Pancreas (tissue), 10 donors: ENCODE measurements at places on chromosomes 3 and 15. TPM values are rescaled to one million over a fixed set of nuclear protein-coding genes. Genes with fewer than 3 reads are reported as not detected.
A peak's percentile ranks its signal among the peaks of the same experiment; 100 is the strongest.

DNA sequence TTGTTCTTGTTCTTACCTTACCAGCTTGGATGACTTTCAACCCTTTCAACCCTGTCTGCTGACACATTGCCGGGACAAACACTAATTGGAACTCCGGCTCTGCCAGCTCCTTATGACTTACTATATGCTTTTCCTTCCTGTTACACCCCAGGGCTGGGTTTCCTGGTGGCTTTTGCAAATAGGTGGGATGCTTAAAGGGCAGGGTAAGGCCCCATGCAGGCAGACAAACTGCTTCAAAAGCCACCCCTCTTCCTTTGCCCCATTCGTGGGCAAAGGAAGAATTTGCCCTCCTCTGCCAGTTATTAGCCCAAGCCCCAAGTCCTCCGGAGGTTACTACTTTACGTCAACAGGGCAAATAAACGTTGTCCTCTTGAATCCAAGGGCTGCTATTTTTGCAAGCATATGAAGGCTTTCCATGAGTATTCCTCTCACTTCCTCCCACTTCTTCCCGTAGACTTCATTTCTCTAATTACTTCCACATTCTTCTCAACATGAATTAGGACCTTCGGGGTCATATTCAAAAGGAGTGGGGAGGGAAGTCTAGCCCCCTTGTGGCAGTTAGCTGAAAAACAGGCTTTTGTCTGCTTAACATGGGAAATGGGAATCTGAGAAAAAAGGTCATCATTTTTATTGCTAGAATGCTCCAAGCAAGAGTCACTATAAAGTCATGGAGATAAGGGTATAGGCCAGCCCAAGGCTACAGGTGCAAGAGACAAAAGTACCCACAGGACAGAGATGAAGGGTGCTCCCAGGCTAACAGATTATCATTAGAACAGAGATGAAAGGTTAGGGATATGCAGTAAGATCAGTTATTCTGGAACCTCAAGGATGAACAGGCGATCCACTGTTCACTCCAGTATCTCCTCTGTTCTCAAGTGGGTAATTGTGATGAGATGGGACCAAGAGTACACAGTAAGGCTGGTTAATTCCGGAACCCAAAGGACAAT lies 56.3 kb upstream of the FSTL1 start:
- no peak for DNase-seq

DNA sequence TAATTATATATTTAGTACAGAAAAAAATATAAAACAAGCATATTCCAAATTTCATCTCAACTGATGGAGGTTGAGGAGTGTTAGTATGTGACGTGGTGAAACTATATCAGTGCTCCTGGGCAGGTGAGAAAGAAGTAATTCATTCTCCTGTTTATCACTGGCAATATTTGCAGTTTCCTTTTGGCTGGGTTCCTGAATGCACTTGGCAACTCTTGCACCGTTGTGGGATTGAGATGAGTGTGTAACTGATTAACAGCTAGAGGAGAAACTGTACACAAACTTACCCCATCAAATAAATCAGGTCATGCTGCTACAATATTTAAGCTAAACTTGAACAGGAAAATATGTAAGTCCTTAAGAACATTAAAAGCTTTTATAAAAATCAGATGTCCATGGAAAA lies 2.1 kb upstream of the ATP13A4 start:
- peak; percentile 79 for DNase-seq

DNA sequence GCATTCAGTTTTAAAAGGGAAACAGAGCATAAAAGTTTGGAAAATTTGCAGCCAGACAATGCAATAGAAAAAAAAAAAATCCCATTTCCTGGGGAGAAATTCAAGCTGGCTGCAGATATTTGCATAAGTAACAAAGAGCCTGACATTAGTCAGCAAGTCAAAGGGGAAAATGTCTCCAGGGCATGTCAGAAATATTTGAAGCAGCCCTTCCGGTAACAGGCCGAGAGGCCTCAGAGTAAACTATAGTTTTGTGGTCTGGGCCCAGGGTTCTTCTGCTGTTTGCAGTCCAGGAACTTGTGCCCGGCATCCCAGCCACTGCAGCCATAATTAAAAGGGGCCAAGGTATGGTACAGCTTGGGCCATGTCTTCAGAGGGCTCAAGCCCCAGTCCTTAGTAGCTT lies 411.6 kb upstream of the BCHE start:
- DNase-seq = no peak

ITGB5 gene
- 69.9 TPM for total RNA-seq

DNA sequence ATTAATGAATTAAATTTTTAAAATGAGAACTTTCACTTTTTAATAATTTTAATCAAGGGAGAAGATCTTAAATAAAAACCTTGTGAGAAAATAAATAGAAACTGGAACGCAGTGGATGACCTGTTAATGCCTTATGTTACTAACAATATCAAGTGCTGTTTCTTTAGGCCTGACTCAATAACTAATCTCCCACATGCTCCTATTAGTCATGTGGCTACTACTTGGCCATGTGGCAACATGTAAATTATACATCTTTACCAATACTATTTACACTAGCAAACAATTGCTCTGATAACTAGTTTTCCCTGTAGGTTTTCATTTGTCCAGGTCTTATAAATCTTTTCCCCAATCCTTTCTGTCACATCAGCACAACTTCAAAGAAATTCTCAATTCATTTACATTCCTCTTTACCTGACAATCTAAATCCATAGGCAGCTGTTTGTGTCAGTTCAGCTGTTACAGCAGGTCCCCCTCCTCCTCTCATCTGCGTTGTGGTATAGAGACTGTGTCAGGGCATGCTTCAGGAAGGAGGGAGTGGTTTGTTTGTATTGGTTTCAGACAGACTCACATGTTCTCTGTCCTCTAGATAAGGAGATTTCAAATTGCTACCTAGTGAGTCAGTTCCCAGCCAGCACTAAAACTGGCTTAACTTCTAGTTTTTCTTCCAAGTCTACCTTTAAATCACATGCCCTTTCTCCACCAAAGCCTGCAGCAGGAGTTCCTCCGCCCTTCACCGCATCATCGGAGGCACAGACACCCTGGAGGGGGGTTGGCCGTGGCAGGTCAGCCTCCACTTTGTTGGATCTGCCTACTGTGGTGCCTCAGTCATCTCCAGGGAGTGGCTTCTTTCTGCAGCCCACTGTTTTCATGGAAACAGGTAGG lies 11.3 kb upstream of the C3orf52 start:
- DNase-seq = peak; percentile 48

DNA sequence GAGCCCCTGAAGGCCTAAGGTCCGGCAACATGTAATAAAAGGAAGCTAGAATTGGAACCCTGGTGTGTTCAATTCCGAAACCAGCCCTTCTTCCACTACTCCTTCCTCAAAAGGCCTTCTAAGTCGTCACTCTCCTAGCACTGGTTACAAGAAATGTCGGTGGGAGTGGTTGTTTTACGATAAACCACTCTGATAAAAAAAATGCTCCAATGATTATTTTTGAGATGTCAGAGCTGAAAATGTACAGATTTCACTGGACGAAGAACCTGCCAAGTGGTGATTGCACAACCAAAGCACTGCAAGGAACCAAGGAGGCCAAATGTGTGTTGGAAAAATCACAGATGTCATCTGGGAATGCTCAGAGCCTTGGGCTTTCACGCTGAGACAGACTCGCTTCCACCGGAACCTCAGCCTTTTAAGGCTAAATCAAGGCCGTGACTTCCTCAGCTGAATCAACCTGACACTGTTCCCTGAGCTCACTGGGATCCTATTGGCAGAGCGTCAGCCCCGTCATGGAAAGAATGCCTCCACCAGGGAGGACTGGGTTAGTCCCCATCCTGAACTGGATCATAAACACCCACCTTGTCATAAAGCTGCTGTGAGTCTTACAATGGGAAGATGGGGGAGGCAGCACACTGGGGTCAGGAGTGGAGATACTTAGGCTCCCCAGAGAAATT lies 108.1 kb upstream of the THBS1 start:
- DNase-seq = peak; percentile 92

DNA sequence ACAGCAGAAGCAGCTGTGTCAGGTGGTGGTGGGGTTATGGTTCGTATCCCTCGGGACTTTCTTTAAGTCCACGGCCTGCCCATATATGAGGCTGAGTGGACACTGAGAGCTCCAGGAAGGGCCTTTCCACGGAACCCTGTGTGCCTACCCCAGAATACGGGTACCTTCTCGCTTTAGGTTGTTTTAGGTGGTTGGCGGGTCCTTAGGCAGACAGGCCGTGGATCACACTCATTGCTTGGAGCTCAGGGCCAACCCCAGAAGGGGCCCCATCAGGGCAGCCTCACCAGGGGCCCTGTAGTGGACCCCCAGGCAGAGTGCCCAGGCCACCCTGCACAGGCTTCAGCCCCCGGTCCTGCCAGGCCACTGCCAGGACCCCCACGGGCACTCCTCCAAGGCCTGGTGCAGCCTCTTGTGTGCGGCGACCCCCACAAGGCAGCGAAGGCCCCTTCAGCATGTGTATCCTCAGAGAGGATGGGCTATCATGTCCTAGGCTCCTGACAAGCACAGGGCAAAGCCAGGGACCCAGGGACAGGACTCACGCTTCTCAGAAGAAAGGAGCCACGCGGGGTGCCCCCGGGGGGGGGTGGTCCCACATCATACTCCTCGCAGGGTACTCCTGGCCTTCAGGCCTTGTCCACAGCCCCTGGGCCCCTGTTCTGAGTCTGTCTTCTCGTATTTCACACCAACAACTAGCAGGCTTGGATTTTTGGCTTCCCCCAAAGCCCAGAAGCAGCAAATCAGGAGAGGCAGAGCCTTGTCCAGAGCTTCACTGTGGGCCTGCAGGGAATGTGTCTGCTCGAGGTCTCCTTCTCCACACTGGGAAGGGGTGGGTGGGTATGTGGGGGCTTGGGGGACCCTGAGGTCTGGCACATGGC lies 93.4 kb downstream of the LRRK1 start:
- no peak for DNase-seq

POLQ gene
- 0.47 TPM for total RNA-seq

RAD51 gene
- 1.3 TPM for total RNA-seq

DNA sequence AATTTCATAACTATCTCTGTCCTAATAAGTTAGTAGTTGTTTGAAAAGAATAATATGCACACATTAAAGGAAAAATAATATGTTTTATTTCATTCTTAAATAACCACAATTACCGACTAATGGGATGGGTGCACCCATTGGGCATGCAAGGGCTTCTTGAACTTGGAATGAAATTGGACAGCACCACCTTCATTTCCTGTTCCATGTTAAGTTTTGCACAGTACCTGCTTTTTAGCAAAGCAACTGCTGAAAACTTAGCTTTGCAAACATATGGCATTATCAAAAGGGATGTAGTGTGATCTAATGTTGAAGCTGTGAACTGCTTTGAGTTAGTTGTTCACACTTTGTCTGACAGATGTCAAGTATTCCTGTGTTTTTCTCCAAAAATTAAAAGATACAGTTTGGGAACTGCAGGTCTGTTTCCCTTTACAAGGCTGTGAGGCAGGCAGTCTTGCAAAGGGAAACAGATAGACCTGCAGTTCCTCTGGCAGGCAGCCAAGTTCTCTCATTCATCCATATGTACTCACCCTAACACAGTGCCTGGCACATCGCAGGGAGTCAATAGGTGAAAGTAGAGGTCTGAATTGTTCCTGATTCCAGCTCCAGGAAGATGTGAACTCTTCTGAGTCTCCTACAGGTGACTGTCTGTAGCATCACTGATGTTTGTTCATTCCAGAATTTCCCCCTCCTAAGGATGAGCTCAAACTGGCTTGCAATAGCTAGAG lies 64.3 kb upstream of the GOLGA8B start:
- DNase-seq = no peak

- DNase-seq = no peak
These were observed 5.7 kb downstream of the RASL12 start for GRCh38 chr15:65062061-65062460.

CCDC39 gene
- 0.09 TPM for total RNA-seq

- DNase-seq = no peak
These were observed 1.7 kb upstream of the FAH start for GRCh38 chr15:80151148-80151547.

FGF12 gene
- total RNA-seq = 8.6 TPM

GRCh38 chr3:38602576-38603250 lies 46.8 kb downstream of the SCN5A start:
- no peak for DNase-seq

HYAL1 gene
- total RNA-seq = 3.1 TPM

- DNase-seq = no peak
These were observed 82.8 kb upstream of the TNIK start for GRCh38 chr3:171542976-171543375.

DNA sequence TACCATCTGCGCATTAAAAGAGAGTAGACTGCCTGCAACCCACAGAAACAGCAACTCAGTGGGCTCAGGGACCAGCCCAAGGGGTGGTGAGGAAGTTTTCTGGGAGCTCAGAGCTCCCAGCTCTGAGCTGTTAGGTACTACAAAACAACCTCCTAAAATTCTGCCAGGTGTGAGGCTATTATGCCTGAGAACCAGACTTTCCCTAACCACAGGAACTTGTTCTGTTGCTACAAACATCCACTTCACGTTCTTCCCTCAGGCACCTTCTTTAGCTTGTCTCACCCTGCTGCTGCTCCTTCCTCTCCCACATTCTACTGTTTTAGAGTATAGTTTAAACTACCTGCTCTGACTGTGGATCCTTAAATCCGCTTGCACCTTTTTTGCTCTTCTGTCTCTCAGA lies 399.4 kb downstream of the ROBO1 start:
- DNase-seq = no peak

DNA sequence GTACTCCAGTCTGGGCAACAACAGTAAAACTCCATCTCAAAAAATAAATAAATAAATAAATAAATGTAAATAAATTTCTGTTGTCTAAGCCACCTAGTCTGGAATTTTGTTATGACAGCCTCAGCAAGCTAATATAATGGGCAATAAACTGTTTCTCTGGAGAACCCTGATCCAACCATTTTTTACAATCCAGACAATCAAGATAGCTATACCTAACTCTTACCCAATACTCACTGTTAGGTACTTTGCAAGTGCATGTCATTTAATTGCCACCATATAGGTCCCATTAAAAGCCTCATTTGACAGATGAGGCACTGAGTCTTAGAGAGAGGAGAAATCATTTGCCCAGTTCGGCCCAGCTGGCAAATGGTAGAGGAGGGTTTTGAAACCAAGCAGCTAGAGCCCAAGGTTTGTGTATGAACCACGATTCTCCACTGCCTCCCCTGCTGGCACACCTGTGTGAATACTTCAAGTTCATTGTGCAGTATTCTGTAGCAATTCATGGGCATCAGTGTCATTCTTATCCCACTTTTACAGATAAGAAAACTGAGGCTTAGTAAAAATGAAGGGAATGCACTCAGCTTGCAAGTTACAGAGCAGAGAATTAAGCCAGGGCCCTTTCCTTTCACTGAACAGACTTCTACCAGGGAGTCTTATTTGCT lies 107.0 kb upstream of the UBE2E1 start:
- DNase-seq = no peak

DNA sequence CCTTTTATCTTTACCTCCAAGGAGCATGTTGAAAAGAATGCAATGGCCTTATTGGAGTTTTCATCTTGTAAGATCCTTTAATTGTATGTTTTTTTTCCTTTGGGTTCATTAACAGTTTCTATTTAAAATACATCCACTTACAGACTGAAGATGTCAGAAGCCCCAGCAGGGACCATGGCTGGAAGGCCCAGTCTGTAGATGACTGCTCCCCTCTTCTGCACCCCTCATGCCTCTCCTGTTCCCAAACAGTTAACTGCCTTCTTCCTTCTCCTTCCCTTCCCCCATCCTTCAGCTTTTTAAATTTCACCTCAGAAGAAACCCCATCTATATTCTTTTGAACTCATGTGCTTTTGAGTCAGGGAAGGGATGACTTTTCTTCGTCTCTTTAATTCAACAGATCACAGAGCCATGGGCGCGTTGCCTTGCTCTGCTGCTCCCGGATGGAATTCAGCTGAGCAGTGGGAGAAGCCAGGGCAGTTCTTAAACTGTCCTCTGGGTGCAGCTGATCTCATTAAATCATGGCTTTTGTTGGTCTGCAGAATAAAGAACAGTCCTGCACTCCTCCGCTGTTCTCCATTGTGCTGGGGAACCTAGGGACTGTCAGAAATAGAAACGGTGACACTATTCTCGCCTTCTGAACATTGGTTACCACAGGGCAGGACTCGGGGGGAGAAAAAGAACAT lies 71.5 kb upstream of the EIF1B start:
- DNase-seq = no peak
